Osteocyte (in vitro differentiated cells): ENCODE measurements at places on chromosomes 3 and 15. TPM values are rescaled to one million over a fixed set of nuclear protein-coding genes. Genes with fewer than 3 reads are reported as not detected.

DNA sequence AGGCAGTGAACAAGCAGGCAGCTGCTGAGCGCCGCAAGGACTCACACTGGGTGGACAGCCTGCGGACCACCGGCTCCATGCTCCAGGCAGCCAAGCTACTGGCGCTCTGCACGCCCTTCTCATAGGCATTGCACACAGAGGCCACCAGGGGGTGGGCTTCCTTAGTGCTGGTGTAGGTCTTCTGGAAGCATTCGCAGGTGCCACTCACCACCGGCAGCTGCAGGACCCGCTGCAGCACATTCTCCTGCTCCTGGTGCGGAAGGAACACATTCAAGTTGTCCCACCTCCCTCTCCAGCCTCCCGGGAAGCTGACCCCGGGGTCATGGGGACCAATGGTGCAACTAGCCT, 6.0 kb downstream of the PLIN1 start:
- DNase-seq: no peak

- no peak for DNase-seq
Observed at GRCh38 chr3:180870008-180870699, 42.3 kb upstream of the FXR1 start.

GOLGA8R gene
- total RNA-seq: 4.9 and 5.4 TPM in 2 replicates

NEIL1 gene
- total RNA-seq: 30.0 and 34.0 TPM in 2 replicates

- no peak for DNase-seq
Observed at GRCh38 chr15:67033012-67033411, 32.4 kb upstream of the SMAD3 start.

- DNase-seq: no peak
Observed at GRCh38 chr15:74426404-74427281, 7.1 kb downstream of the SEMA7A start.

- DNase-seq: no peak
Observed at GRCh38 chr15:81014446-81015093, 13.8 kb downstream of the TLNRD1 start.

GRCh38 chr3:140023616-140024530, 88.9 kb downstream of the CLSTN2 start:
- DNase-seq: no peak

- DNase-seq: no peak
Observed at GRCh38 chr3:80192936-80193335, 425.1 kb upstream of the ROBO1 start.

PTX3 gene
- total RNA-seq: 45.7 and 51.8 TPM in 2 replicates

DNA sequence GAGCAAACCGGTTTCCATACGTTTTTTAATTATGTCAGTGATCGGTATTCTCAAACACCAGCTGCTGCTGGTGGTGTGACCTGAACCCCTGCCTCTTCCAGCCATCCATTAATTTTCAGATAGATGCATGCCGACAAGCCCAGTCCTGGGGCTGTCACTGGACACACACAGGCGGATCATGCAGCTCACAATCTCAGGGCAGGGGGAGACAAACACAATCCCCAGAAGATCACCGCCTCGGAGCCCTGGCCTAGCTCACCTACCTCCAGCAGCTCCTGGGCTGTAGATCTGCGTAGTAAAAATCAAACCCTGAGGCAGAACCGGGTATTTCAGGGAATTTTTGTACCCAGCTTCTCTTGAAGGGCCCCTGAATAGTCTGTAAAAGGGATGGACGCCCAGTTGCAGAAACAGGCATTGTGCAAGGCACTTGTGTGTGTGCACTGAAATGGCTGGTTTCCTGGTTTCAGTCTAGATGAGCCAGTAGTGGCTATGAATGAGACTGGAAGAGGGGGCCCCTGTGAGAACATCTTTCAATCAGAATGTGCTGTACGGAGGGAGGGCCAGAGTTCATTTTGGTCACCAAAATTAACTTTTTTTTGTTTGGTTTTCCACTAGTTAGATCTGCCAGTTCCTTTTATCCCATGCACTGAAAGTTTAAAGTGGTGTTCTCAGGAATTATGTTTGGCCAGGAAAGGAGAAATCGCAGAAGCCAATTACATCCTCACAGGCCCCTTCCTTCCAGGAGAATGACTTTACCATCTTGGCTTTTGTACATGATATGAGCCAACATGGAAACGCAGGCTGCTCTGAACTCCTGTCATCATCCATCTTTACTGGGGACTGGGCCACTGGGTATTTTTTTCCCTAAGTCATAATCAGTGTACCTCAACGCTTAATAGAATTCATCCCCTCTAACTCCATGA, 55.0 kb upstream of the RPL32 start:
- DNase-seq: no peak

DNA sequence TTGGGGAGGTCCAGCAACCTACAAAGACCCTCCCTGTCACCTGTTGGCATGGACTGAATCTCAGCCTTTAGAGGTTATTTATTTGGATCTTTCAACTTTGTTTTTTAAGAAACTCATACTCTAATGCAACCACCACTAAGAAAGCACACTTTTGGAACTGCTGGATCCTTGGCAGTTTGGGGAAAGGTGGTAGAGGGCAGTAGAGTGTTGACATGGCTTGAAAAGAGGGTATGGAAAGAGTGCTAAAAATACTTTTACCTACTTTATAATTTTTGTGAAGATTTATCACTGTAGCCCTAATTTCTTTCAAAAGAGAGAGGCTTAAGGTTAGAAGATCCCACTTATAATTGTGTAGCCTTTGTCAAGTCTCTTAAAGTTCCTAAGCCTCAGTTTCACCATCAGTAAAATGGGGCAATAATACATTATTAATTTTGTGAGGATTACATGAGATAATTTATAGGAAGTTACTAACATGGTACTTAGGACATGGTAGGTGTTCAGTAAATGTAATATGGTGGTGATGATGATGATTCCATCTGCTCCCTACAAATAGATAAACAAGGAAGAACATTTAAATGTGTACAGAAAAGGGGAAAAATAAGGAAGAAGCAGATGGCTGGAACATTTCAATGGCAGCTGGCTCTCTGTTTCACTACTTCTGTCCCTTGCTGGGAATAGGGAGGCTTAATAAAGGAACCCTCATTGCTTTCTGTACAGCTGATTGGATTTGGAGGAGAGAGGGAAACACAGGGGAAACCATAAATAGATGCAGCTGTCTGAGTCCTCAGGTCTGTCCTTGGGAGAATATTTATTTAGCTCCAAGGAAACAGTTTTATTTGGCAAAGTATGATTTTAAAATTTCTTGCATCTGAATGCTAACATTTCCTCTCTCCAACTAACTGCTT, 208.4 kb upstream of the ADAMTS9 start:
- no peak for DNase-seq

DNA sequence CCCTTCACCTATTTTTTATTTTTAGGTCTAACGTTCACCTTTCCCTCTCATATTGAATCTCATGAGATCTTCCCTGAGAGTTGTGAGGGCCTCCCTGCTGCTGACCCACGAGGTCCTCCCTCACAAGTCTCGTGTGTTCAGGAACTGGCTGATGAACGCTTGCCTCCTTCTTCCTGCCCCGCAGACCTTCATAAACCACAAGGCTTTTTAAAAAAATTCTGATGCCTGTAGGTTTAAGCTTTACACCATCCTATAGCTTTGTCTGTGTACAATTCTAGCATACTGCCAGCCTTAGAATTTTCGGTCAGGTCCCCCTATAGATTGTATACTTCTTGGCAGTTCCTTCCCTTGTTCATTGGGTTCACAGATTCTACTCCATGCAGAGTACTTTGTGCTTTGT, 50.5 kb downstream of the CHST2 start:
- DNase-seq: no peak

DNA sequence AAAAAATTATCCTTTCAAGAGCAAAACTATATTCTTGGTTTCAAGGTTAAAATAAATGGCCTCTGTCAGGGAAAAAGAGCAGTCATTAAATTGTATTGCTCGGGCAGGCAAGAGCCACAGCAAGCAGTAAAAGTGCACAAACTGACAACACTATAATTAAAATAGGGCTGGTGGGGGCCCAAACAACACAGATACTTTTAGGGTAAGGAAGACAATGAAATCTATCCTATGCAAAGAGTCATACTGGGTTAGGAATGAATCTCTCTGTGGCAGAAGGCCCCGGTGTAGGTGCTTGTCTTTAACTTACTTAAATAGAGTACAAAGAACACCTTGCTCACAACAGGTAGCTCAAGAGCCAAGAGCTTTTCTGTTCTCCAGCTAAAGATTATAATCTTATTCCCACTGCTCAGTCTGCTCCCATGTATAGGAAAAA, 94.7 kb downstream of the DLG1 start:
- DNase-seq: no peak

LRRC31 gene
- not detected in 2 replicates for total RNA-seq

DNA sequence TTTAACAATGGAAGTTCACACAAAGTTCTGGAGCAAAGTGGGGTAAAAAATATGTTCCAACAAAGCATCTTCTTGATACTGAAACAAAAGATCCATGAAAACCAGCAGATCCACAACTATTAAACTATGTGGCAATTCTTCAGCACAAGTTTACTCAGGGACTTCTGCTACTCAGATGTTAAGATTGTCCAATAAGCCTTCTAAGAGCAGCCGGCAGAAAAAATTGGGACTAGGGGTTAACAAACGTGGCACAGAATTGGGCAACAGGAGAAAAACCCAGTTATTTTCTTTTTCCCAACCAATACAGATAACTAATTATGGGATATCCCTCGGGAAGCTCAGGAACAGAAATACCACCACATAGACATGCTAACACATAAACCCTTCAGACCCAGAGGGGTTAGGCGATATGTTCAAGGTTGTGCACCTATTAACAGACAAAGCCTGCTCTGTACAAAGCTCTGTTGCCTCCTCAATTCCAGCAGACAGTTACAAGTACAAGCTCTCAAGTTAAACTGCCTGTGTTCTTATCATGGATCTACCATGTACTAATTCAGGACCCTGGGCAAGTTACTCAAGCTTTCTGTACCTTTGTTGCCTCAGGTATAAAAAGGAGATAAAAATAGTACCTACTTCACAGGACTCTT, 6.8 kb downstream of the SSR3 start:
- no peak for DNase-seq

- DNase-seq: no peak
Observed at GRCh38 chr15:79451361-79451999, 19.3 kb downstream of the MINAR1 start.

LINGO1 gene
- total RNA-seq: 2.1 and 2.4 TPM in 2 replicates

- no peak for DNase-seq
Observed at GRCh38 chr15:40435710-40436089, 5.1 kb upstream of the BAHD1 start.

DNA sequence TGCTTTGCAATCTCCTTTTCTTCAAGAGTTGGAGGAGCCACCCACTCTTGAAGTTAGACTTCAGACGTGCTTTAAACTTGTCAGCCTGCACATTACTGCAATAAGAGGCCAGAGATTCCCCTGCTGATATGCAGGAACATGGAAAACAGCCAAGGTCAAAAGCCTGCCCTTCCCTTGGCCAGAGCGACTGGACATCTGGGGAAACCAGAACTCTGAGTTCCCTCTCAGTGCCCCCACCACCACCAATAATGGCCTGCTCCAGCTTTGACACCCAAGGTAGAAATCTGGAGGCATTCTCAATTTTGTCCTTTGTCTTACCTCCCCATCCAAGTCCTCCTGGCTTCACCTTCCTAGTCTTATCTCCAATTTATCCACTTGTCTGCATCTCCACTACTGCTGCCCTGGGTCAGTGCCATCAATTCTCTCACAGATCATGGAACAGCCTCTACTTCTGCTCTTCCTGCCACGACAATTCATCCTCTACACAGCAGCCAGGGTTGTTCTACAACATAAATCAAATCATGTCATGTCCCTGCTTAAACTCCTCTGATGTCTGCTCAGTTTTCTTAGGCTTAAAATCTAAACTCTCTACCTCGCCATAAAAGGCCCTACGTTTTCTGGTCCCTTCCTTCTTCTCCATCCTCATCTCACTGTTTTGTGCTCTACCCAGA, 191.6 kb upstream of the WNT5A start:
- DNase-seq: no peak

OR5K2 gene
- not detected in 2 replicates for total RNA-seq

PLCD1 gene
- total RNA-seq: 21.8 and 22.8 TPM in 2 replicates

GRCh38 chr3:25589783-25590258, 74.9 kb downstream of the TOP2B start:
- no peak for DNase-seq

PPARG gene
- total RNA-seq: 4.4 and 6.2 TPM in 2 replicates

KBTBD8 gene
- total RNA-seq: 0.37 and 0.75 TPM in 2 replicates

GRCh38 chr3:192718156-192718555, 9.2 kb downstream of the FGF12 start:
- DNase-seq: no peak

GRCh38 chr3:20323307-20323927, 137.4 kb upstream of the SGO1 start:
- DNase-seq: no peak
